ENCODE measurements at places on chromosomes 6 and 20.

- no peak for DNase-seq
Measured at GRCh38 chr6:88165087-88165843, 882 bp downstream of the CNR1 start.

DNA sequence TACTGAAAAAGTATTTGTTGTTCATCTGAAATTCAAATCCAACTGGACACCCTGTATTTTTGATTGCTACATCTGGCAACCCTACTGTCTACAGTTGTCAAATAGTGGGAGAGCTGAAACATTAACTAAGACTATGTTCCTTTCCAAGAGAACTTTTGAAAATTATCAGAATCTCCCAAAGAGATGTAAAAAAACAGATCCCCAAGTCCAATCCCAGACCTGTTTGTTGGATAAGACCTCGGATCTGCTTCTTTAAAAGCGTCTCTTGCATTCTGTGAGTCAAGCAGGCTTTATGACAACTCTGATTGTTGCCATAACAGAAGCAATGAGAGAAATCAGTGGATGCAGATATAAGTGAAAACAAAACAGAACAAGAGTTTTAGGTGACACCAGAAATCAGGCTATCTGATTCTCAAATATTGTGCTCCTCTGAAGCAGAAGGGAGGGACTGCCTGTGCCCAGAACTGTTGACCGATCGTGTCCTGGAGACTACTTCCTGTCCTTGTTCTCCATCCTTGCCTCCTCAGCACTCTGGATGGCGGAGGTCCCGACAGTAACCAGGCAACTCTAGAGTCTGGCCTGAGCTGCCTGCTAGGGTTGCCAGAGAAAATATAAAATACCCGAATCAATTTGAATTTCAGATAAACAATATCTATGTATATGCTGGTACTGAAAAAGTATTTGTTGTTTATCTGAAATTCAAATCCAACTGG is 853.8 kb downstream of the MAFB start:
- no peak for DNase-seq

DNA sequence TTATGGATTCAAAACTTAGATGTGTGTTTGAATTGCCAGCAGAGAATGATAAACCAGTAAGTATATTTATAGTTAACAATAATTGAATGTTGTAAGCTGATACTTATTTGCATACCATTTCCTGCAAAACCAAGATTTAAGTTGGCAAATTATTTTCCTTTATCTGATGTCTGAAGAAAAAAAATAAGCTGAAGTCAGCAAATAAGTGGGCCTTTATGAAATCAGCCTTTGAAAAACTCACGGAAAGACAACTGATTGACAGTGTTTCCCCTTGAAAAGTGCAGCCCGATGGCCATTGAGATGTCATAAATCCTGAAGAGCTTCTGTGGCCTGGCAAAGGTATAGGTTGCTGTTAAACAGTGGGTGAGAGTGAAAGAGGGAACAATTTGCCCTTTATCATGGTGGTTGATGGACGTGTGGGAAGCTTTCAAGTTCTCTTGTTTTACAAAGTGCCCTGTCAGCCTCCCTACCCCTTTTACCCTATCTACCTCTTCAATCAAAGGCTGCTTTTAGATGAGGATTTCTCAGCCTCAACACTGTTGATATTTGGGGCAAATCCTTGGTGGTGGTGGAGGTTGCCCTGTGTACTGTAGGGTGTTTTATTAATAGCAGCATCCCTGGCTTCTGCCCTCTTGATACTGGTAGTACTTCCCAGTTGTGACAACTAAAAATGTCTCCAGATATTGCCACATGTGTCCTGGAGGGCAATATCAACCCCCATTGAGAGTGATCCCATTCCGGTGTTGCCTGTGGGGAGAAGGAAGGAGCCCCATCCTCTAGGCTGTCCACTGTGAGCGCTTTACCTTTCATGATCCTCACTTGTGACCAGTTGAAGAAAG is 50.2 kb downstream of the VAPB start:
- no peak for DNase-seq

GRCh38 chr6:2643935-2644539 is 106.7 kb downstream of the MYLK4 start:
- no peak for DNase-seq

DNA sequence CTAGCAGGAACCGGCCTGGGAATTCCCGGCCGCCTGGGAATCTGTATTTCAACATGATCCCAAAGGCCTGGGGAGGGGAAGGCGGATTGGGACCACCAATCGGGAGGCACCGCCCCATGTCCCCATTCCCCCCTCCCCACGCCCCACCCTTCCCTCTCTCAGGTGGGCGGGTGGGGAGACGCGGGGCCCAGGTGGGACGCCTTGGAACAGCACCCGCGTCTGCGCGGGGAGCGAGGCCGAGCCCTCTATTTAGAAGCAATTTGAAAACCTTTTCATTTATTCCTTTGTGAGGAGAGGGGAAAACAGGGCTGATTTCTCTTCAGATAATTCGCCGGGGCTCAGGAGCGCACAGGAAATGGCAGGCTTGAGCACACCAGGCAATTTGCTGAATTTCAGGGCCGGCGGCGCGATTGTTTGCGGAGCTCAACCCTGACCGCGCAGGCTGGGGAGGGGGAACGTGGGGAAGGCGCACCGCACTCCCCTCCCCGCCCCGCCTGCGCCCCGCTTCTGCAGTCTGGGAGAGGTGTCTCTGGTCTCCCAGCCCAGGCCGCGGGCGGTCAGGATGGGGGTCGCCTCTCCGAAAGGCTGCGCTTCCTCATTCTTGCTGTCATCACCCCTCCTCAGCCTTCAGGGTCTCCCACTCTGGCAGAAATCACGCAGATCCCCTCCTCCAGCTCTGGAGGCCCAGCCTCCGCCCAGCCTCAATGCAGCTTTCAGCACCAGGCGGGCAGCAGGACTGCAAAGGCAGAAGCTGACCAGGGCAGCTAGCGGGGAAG is 170.0 kb downstream of the GRM4 start:
- DNase-seq: no peak

DNA sequence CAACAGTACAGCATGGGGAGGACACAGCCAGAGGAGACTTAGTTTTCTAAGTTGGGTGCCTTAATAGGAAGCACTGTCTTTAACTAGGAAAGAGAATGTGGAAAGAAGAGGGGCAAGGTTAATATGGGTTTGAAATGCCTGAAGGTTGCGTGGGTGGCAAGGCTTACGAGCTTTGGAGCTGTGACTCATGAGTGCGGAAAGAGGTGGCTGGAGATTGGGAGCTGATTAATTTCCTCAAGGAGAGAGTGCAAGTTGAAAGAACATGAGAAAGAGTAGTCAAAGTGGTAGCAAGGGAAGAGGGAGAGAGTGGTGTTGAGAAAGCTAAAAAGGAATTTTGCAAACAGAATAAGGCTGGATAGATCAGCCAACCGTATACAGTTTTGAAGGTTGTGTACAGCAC is 315.1 kb upstream of the PRND start:
- DNase-seq: no peak

- DNase-seq: no peak
Measured at GRCh38 chr6:14992382-14992781, 253.5 kb upstream of the JARID2 start.

DNA sequence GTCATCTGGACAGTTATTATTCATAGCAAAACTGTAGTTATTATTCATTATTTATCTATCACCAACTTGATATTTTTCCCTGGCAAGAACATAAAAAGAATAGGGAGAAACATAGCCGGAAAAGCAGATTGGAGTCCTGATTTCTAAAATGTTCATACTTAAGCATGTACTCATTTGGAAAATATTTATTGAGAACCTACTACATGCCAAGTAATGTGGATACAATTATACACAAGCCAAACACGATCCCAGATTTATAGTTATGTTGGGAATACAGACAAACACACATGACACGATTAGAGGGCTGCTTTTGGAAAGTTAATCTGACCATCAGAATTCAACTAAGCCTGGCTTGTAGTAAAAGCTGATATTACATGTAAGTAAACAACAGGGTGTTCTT is 30.7 kb downstream of the ARHGAP18 start:
- no peak for DNase-seq

GRCh38 chr6:12324748-12325147 is 34.6 kb downstream of the EDN1 start:
- DNase-seq: no peak

DNA sequence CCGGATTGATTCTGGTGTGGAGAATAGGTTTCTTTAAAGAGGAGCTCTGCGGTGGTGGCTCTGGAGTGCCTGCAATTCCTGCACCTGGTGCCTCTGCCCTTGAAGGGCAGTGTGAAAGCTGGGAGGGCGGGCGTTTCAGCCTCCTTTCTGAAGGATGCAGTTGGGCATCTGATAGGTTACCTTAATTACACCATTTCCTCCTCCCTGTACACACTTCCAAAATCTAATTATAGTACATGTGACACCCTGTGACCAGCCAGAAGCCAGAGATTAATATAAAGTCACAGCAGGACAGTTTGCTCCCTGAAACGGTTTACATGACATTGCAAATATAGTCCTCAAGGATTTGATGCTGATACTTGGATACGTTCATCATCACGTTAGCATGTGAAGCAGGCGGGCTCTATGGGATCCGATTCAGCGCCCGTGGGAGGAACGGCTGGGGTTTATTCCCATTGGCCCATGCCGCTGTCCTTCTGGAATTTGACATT is 548.2 kb downstream of the QKI start:
- DNase-seq: no peak

DNA sequence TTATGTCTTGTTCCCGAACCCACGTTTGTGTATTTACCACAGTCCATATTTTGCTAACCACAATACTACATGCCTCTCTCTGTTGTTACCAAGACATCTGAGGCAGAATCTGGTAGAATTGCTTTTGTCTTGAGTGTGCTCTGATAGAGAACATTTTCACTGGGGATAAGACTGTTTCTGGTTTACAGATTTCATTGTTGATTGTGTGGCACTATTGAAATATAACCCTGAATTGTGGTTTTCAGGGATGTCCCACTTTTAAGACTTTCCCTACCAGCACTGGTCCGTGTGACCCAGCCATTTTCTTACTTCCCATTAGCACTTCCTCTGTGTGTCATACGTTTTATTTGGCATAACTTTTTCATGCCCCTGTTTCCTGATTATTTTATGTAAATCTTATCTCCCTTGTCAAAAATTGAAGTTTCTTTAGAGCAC is 12.2 kb downstream of the NCOA7 start:
- no peak for DNase-seq

GRCh38 chr20:61027218-61027617 is 224.8 kb upstream of the CDH4 start:
- DNase-seq: no peak

GRCh38 chr6:83071023-83071422 is 3.6 kb downstream of the DOP1A start:
- no peak for DNase-seq

DNA sequence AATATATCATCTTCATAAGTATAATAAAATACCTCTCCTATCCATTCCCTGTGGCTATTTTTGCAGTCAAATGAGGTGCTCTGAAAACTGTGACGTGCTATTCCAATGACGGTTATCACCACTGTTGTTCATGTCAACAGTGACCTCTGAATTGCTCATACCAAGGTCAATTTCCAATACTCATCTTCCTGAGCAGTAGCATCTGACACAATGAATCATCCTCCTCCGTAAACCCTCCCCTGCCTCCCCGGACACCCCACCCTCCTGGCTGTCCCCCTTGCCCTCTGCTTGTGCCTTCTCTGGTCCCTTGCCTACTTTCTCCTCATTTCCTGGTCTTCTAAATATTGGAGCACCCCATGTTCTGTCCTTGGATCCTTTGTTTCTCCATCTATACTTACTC is 77.7 kb upstream of the SLC22A23 start:
- DNase-seq: no peak

DNA sequence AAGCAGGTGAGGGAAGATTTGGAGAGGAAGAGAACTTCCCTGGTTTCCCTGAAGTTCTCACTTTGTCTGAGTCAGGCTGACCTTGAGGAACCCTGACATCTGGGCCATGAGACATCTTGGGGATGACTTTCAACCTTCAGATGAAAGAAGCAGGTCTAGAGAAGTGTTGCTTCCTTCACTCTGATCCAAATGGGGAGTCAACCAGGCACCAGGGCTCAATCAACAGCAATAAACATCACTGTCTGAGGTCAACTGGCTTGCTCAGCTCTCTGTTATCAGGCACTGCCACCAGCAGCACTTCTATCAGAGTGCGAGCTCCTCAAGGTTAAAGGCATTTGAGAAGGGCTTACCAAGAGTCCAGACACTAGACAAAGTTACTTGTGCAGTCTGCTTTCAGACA is 6.3 kb downstream of the ACOT8 start:
- DNase-seq: no peak

DNA sequence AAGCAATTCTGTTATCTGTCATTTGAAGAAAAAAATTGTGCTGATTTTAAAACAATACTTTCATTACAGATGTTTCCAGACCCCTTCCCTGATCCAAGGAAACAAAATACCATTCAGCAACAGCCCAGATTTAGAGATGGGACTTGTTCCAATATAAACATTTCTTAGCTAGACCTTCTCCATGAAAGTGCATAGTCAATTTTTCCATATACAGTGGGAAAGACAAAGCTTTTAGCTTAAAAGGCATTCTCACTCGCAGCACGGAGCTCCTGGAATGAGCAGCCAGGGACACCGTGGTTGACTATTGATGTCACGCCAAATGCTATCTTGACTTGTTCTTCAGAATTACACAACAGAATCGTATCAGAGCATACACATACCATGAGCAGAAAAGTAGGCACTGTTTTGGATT is 21.5 kb downstream of the LAMA4 start:
- no peak for DNase-seq

- no peak for DNase-seq
Measured at GRCh38 chr6:5697508-5697907, 309.2 kb downstream of the NRN1 start.

DNA sequence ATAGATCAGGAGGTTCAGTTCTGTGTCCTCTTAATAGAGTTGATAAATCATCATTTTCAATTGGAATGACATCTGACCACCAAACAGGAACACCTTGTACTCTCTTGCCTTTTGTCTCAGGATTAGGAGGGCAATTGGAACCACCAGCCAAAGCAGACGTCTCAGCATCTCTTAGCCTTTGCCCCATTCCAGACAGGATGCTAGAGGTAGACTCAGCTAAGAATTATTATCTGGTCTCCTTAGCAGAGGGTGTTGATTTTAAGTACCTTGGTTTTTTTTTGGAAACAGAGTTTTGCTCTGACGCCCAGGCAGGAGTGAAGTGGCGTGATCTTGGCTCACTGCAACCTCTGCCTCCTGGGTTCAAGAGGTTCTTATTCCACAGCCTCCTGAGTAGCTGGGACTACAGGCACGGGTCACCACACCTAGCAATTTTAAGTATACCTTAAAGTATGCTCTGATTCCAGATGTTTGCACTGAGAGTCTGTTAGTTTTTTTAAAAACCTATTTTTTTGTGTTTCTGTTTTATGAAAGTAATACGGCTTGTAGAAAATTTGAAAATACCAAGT is 28.0 kb upstream of the ELOVL5 start:
- DNase-seq: no peak

- no peak for DNase-seq
Measured at GRCh38 chr6:154510144-154510905, at the start of gene CNKSR3. CNKSR3 (minus strand) TSS chr6:154510685; CDS start chr6:154510114, 571 bp downstream.
